IMR-90 (cell line): ENCODE measurements at places on chromosomes 5 and 9. TPM values are rescaled to one million over a fixed set of nuclear protein-coding genes. Genes with fewer than 3 reads are reported as not detected.

- no peak for DNase-seq
Observed at GRCh38 chr9:112970939-112971338, 41.1 kb downstream of the ZNF883 start.

GRCh38 chr9:111896942-111897600 is 457 bp downstream of the UGCG start:
- no peak for DNase-seq

The LECT2 gene
- not detected in 2 replicates for total RNA-seq

The INSL6 gene
- total RNA-seq: not detected in 2 replicates

DNA sequence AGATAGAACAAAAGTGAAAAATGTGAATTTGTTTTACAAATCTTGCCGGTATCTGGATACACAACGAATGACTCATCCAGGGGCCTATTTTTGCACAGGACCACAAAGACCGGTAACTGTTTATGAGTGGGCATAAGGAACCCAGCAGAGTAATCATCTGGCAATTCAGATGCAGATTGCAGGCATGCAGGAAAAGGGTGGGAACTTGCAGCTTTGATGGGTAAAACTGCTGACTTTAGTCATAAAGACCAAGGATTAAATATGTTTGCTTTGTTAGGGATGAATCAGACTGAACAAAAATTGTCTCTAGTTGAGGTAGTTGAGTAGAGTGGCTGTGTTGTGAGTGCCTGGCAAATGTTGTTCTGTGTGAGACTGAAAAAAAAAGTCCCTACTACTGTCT is 309.6 kb upstream of the CCNH start:
- no peak for DNase-seq

- DNase-seq: no peak
Observed at GRCh38 chr9:93929231-93929630, 25.9 kb downstream of the BARX1 start.

- peak; percentile 61 for DNase-seq
Observed at GRCh38 chr5:172442592-172442991, 11.7 kb downstream of the SH3PXD2B start.

The ARHGEF39 gene
- 0.56 and 2.5 TPM in 2 replicates for total RNA-seq

The MELK gene
- total RNA-seq: 27.4 and 39.4 TPM in 2 replicates

DNA sequence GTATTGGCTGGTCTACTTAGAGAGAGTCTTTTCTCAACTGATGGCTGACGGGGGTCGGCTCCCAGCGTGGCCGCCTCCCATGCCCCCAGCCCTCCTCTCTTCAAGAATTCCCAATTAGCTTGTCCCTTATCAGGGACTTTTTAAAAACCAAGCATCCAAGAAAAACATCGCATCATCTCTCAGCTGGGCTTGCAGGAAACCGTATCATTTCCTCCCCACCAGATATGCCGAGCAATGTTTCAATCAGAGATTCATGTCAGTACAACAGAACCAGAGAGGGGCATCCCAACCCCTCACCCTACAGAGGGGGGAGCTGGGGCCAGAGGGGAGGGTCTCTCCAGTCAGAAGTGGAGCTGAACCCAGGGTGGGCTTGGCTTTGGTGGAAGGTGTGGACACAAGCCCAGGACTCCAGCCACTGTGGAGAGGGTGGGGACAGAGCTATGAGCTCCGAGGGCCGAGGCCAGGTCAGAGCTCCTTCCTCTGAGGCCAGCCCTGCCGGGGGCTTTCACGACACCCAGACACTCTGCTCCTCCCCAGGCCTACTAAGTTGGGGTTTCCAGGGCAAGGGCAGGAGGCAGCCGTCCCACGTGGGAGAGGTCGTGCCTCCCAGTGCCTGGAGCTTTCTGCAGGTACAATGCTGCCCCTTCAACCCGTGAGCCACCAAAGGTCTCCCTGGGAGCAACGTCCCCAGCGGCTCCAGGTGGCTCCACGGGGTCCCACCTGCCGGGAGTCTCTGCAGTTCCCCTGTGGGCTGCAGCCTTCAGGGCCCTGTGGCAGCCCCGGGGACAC is 39.0 kb upstream of the TMEM250 start:
- DNase-seq: no peak

DNA sequence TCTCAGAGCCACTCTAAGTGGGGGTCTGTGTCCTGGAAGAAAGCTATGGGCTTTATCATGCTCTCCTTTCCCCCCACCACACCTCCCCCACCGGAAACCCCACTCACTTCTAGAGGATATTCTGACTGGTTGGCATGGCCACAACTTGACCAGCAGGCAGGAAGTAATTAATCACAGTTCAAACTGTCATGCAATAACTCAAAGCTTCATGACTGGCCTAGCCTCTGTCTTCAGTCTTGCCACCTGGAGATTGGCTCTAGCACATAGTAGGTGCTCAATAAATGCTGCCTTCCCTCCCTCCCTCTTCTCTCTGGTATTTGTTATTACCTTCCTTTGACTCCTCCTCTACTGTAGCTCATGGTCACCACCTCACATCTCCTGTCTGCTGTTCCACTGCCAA is 124.7 kb downstream of the GABBR2 start:
- DNase-seq: no peak

The FCN1 gene
- total RNA-seq: not detected in 2 replicates

DNA sequence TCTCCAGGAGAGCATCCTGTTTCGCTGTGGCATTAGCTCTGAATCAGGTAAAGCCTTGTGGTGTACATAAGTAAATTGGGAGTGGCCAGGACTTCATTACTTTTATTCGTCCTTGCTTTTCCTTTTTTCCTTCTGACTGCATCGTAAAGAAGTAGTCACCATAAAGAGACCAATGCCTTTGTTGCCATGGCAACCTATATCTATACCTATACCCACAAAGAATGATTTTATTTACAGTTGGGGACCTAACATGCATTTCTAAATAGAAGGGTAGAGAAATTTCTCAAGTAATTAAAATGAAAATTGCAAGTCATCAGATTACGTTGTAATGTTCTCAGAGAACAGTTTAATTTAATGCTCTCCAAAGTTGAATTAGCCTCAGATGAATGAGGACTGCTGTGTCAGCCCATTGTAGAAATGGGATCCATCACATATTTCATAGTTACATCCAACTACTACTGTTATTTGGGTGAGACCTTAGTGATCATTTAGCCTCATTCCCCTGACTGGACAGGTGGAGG is 18.6 kb downstream of the PTCD2 start:
- DNase-seq: no peak

The CAAP1 gene
- 6.1 and 12.2 TPM in 2 replicates for total RNA-seq

- DNase-seq: peak; percentile 60
Observed at GRCh38 chr5:139667730-139668063, 19.5 kb downstream of the CXXC5 start.

DNA sequence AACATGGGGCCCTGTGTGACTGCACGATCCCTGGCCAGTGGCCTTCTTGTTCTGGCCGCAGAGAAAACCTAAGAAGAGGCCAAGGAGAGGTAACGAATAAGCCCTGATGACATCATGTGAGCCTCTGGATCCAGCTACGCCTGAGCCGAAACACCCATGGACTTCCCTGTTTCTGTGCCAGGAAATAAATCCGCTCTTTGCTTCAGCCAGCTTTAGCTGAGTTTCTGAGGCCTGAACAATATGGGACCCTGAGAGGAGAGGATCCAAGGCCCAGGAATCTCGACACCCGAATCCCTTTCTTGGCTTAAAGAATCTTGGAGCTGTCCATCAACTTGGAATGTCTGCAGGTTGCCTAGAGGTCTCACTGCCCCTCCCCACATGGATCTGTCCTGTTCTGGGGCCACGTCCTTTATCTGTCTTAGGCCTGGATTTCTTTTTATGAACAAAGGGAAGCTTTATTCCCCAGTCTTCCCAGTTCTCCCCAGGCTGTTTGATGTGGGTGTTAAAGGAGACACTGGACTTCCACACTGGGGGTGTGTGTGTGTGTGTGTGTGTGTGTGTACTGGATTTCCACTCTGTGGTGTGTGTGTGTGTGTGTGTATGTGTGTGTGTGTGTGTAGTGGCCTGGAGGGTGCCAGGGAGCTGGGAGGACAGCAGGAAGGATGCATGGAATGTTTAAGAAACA is 13.7 kb downstream of the IER5L start:
- peak; percentile 53 for DNase-seq

GRCh38 chr5:136128481-136128880 is 4.2 kb upstream of the SMAD5 start:
- no peak for DNase-seq

GRCh38 chr5:161481922-161482321 is 64.6 kb downstream of the GABRB2 start:
- DNase-seq: no peak

The GZMA gene
- not detected in 2 replicates for total RNA-seq

The LCN15 gene
- total RNA-seq: not detected in 2 replicates

DNA sequence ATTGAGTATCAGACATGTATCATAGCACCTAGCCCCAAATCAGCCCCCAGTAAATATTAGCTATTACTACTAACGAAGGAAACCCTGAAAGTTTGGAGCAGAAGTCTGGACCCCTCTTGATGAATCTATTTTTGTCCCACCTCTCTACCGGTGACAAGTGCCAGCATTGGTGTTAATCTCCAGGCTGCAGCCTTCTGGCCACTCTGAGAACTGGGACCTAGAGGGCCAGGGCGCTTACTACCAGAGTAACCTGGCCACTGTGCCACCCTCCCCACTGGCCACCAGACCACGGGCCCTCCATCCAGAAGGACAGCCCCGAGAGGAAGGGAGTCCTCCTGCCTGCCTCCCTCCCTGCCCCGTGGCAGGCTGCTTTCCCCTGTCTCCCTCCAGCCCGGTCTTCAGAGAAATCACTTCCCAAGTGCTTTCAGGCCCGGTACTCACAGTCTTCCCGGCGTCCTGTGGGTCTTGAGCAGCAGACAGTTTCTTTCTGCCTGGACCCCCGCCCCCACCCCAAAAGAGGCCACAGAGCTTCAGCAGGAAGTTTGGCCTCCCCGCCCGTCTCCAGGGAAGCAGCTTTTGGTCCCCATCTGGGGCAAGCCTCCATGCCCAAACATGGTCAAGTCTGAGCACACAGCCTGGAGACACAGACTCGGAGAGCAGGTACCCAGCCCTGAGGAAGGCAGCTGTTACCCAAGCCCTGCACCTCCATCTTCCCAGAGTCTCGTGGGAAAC is at the start of gene KCNMB1:
Gene KCNMB1, minus strand, starts transcription at position 550 of the 732 bp plus-strand sequence. CDS start 3,920 bp downstream, outside the sequence.
- DNase-seq: no peak

DNA sequence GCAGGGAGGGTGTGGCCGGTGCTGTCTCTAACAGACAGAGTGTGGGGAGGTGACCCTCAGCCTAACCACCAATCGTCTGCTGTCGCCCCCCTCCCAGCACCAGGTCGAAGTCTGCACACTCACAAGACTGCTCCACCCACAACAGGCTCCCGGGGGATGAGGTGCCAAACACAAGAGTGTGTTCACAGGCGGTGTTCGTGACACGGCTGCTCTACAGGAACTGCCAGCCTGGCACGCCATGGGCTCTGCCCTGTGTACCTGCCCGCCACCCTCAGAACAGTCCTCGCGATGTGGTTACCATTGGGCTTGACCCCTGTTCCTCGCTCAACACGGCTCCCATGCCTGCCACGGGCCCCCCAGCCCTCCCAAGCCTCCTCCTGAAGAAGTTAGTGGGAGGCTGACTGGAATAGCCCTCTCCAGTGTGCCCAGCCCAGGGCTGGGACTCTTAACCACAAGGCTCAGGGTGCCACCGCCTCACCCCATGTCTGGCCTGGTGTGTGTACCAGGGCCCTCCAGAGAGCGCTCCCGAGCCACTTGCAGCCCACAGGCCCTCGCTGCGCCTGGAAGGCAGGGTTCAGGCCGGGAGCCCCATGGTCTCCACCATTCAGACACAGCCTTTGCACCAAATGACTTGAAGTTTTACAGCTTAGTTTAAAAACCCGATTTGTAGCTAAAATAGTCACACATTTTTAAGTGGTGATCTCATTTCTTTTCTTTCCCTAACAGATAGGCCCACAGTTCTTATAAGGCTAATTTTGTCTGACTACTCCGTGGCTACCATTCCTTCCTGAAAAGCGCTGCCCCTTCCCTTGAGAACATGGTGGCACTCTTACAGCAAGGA is 102.5 kb downstream of the CAMSAP1 start:
- DNase-seq: peak; percentile 52

DNA sequence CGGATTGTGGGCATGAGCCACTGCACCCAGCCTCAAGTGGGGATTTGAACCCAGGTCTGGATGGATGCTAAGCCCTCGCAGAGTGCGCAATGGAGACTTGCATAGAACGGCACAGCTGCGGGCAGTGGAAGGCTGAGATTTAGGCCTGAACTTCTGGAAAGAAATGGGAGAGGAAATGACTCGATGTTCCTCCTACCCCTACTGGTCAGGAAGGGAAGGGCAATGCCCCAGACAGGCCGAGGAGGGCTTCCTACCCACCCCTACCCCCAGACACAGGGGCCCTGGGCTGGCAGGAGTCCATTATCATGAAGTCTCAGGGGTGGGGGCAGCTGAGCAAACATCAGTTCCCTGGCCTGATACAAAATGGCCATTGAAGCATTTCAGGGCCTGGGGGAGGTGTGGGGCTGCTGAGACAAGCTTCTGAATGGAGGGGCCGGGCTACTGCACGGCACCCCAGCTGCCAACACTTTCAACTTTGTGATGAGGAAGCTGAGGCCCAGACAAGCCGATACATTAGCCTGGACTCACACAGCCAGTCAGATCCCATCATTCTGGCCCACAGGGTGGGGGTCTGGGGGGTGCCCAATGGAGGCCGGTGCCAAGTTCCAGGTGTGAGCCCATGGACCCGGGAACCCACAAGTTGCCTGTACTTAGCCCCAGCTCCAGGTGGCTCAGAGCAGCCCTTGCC is 13.5 kb upstream of the WDR38 start:
- peak; percentile 30 for DNase-seq
